Bone marrow (tissue), 2 donors: ENCODE measurements at places on chromosomes 16 and 17.
A peak's percentile ranks its signal among the peaks of the same experiment; 100 is the strongest.

GRCh38 chr16:81676066-81676882, 102.8 kb upstream of the PLCG2 start:
- DNase-seq = no peak

DNA sequence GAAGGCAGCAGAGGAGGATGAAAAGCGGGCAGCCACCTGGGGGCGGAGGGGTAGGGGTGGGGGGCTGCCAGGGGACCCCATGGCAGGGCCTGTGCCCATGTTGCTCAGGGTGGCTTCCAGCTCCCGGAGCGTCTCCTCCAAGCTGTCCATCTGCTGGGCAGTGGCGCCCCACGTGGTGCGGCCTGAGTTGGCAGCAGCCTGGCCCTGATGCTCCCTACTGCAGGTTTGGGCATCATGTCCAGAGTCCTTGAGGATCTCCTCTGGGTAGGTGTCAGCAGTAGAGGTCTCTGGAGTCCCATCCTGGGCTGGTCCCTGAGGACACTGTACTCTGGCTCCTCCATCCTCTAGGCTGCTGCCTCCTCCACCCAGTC, 60.9 kb downstream of the SRCIN1 start:
- DNase-seq = no peak

DNA sequence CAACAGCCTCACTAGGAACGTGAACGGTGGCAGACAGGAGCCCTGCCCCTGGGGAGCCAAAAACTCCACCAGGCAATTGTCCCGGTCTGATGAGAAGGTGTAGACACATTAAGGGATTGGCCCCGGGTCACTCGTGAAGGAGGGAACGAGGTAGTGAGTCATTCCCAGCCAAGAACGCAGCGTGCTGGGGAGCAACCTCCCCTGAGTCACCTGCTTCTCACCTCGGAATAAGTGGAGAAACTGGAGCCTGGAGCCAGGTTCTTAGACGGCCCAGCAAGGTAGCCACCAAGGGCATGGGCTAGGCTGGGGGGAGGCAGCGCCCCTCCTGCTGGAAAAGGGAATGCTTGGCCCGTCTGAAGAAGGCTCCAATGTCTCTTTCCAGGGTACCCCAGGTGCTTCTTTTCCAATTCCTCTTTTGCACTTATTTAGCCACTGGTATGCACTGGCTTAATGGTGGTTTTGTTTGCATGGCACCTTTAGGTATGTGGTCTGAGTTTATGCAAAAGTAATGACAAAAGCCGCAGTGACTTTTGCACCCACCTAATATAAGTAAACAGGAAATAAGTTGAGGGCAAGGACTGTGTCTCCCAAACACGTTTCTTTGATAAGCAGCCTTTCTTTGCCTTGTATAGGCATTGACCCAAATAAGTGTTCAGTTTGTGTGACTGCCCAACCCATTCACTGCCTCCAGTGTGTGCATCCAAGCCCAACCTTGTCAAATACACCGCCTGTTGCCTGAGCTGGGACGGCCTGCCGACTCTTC, 1.8 kb upstream of the HELZ start:
- no peak for DNase-seq

- DNase-seq = no peak
Observed at GRCh38 chr17:40443196-40443987, at the start of gene IGFBP4. Gene IGFBP4 (plus strand): TSS chr17:40443450. CDS start chr17:40443736, 286 bp downstream.

GRCh38 chr17:37107406-37108083, 158.8 kb downstream of the AATF start:
- DNase-seq = no peak

- no peak for DNase-seq
Observed at GRCh38 chr17:76267051-76267576, 2.0 kb downstream of the UBALD2 start.

GRCh38 chr16:46948548-46949166, 24.8 kb downstream of the DNAJA2 start:
- DNase-seq = no peak

- DNase-seq = no peak
Observed at GRCh38 chr17:82752371-82753200, 721 bp downstream of the TBCD start.

DNA sequence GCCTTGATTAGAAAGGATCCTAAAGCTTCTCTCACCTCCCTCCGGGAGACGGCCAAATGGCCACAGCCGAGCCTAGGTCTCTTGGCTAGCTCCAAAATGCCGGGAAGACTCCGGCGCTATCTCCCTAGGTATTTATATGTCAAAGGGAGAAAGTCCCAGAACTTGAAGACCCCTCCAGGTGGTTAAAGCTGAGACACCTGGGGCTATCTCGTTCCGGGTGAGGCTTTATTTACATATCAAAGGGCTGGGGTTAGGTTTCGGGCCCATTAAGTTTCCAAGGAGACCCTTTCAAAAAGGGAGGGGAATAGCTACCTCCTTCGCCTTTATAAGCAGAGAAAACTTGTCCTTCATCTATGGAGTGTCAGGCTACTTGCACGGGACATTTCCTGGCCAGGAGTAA, 70.9 kb upstream of the KIFC3 start:
- no peak for DNase-seq

- DNase-seq = no peak
Observed at GRCh38 chr17:28487881-28488532, 14.6 kb downstream of the SLC13A2 start.

GRCh38 chr17:48545539-48545938, 630 bp upstream of the HOXB2 start:
- no peak for DNase-seq

DNA sequence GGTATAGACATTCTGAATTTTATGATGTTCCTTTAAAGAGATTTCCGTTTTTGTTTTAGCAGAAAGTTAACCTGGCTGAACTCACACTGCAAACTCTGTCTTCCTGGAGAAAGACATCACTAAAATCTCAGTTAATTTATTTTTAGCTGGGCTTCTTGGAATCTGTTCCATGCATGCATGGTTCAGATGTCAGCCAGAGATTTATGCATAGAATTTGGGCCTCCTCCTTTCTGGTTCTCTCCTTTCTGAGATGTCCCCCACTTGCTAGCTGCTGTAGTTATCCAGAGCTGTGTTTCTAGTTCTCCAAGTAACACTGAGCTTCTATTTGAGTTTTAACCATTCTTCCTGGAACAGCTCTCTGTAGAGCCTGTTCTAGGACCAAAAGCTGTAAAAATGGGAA, 77.3 kb upstream of the TANC2 start:
- DNase-seq = no peak

- DNase-seq = no peak
Observed at GRCh38 chr17:8468127-8468526, 32.4 kb downstream of the NDEL1 start.

- peak; percentile 87 for DNase-seq
Observed at GRCh38 chr16:29029168-29029994, 44.5 kb downstream of the LAT start.

GRCh38 chr16:19923396-19923795, 38.7 kb upstream of the GPRC5B start:
- DNase-seq = no peak

GRCh38 chr16:694187-694862, 4.1 kb upstream of the WDR24 start:
- DNase-seq = no peak

DNA sequence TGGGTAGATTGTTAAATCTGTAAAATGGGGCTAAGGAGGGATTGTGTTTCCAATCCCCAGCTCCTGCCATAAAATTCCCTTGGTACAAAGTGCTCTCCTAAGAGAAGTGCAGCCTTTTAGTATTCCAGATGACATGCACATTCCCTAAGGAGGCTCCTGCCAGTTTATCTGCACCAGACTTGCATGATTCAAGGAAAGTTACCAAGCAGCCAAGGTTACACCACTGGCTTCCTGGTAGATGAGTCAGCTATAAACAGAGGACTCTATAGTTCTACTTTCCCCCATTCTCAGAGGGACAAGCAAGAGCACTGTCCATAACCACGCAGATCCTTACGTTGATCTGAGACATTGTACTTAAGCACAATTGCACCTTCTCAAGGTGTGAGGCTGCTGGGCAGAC, 1.9 kb downstream of the CALB2 start:
- DNase-seq = no peak

DNA sequence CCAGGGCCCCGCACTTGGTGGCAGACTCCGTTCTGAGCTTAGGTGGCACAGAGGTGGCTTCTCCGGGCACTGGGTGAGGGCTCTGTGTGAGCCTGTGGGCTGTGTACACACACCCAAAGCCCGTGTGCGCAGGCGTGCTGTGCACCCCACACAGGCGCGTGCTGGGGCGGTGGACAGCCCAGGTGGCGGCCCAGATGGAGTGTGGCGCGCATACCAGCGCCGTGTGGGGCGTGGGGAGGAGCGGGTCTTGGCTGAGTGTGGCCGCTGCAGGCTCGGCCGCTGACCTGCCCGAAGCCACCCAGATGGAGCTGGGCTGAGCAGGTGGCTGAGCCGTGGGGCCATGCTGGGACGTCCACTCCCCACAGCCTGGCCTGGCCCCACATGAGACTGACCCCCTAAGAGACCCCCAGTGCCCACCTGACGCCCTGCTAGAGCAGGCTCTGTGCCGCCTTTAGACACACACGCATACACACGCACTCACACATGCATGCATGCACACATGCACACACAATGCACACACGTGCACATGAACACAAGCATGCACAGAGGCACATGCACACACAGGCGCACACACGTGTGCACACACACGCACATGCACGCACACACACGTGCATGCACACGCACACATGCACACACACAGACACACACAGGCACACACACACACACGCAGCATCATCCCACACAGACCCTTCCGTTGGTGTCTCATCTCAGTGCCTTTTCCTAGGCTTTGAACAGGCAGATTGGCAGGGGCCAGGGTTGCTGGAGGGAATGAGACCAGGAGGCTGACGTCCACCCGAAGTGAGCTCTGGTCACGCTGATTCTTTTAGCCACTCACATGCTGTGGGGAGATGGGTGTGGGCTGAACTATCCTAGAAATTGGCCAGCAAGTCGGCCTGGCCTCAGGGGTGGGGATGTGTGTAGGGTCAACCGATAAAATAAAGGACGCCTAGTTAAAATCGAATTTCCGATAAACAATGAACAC, 2.1 kb downstream of the PRR35 start:
- DNase-seq = no peak

DNA sequence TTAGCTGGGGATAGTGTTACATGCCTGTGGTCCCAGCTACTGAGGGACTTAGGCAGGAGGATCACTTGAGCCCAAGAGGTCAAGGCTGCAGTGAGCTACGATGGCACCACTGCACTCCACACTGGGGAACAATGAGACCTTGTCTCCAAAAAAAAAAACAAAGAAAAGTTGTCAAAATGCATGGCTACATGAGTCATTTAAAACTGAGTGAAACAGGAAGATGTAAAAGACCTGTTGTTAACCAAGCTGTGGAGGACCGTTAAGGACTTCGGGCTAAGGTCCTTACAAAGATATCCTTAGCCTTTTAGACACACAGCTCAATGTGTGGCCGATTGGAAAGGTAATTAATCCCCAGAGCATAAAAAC, 25.1 kb downstream of the ZP2 start:
- DNase-seq = no peak

GRCh38 chr16:66207139-66207882, 159.2 kb upstream of the CDH5 start:
- DNase-seq = no peak
